ENCODE measurements at places on chromosomes 4 and X. TPM values are rescaled to one million over a fixed set of nuclear protein-coding genes. Genes with fewer than 3 reads are reported as not detected.

Gene GCNA
- 2.9 TPM for total RNA-seq

Gene NIPAL1
- 2.2 TPM for total RNA-seq

Gene TREX2
- 0.49 TPM for total RNA-seq

Gene TBX22
- total RNA-seq: not detected

Gene PCGF3
- 38.9 TPM for total RNA-seq

Gene NKX1-1
- total RNA-seq: not detected

Gene VCX3B
- not detected for total RNA-seq

Gene GYPA
- 5.2 TPM for total RNA-seq

Gene MAGEA10
- total RNA-seq: not detected

Gene PRR32
- total RNA-seq: 95.8 TPM

Gene PDE6B
- 12.0 TPM for total RNA-seq

Gene PNMA6F
- not detected for total RNA-seq

Gene SLC10A3
- total RNA-seq: 7.8 TPM

Gene FATE1
- 1.2 TPM for total RNA-seq

Gene SULT1B1
- total RNA-seq: 0.53 TPM

Gene FGF16
- 2.3 TPM for total RNA-seq

Gene CT45A2
- total RNA-seq: not detected

Gene VCX
- total RNA-seq: not detected

Gene ARMCX2
- total RNA-seq: 102 TPM

Gene MAGEE1
- 1.0 TPM for total RNA-seq

Gene CHRDL1
- 10.6 TPM for total RNA-seq

Gene HTRA3
- 46.8 TPM for total RNA-seq

Gene CCNA2
- total RNA-seq: 15.0 TPM

Gene LPAR4
- total RNA-seq: 21.0 TPM

Gene SYNPO2
- 53.6 TPM for total RNA-seq

Gene TRIM75
- total RNA-seq: 0.09 TPM

Gene SMARCAD1
- 37.5 TPM for total RNA-seq

All from muscle of leg (tissue), 16 donors.